ENCODE measurements at places on chromosomes 11 and 22. TPM values are rescaled to one million over a fixed set of nuclear protein-coding genes. Genes with fewer than 3 reads are reported as not detected.
A peak's percentile ranks its signal among the peaks of the same experiment; 100 is the strongest.

GRCh38 chr22:49815641-49816091 is 12.0 kb downstream of the BRD1 start:
- no peak for DNase-seq

DNA sequence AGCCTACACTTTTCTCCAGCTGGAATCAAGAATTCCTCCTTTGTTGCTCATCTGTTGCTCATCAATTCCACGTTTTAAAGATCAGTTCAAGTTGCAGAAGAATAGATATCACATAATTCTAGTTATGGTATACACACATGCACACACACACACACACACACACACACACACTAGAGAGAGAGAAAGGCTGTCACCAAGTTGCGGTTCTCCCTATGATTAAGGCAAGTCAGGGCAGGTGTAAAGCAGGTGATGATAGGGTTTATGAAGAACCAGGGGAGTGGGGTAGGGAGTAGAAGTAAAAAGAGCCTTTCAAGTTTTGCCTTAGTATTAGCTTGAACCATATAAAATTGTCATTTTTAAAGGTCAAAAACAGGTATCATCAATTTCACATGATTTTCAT is 31.7 kb upstream of the TMPRSS4 start:
- DNase-seq, result no peak

DNA sequence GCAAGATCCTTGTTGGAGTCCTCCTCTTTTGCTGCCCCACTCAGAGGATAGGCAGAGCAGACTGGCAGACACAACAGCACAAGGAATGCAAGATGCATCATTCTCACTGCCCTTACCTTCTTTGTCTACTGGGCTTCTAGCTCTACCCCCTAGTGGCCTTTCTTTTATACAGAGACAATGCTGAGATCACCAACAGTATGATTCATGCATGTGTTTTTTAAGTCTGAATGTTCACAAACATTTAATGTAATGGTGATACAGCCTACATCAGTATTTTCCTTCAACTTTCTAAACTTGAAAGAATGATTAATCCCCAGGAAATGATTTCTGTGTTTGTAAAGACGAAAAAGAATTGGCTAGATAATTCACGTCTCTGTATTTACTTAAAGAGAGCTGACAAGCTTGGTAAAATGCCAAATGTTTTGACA is at the start of gene MMP10:
MMP10 (minus strand) TSS at position 138 of the 428 bp plus-strand sequence; CDS start at position 101, 37 bp downstream.
- no peak for DNase-seq

DNA sequence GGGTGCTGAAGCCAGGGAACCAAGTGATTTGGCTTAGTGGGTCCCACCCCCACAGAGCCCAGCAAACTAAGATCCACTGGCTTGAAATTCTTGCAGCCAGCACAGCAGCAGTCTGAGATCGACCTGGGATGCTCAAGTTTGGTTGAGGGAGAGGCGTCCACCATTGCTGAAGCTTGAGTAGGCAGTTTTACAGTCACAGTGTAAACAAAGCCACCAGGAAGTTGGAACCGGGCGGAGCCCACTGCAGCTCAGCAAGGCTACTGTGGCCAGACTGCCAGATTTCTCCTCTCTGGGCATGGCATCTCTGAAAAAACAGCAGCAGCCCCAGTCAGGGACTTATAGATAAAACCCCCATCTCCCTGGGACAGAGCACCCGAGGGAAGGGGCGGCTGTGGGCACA is 424.1 kb upstream of the TENM4 start:
- no peak for DNase-seq

DNA sequence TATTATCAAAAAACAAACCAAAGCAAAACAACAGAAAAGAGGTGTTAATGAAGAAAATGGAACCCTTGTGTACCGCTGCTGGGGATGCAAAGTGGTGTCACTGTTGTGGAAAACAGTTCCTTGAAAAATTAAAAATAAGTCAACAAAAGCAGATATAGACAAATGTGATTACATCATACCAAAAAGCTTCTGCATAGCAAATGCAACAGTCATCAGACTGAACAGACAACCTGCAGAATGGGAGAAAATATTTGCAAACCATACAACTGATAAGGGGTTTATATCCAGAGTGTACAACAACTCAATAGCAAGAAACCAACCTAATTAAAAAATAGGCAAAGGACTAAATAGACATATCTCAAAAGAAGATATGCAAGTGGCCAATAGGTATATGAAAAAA is 22.9 kb upstream of the CARS1 start:
- no peak for DNase-seq

DNA sequence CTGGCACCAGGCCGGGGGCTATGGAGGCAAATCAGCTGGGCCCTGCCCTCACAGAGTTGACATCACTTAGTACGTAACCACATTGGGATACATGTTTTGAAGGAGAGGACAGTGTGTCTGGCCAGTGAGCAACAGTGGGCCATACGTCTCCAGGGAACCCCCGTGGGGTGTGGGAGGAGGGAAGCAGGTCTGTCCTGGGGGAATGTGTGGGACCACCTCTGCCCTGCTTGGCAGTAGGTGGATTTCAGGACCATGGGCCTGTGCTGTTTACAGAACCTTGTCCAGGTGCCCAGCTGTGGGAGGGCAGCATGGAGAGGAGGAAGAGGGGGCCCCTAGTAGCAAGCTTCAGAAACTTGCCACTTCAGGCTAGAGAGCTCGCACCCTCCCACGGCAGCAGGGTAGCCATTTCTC is 21.0 kb downstream of the P2RY2 start:
- no peak for DNase-seq

DNA sequence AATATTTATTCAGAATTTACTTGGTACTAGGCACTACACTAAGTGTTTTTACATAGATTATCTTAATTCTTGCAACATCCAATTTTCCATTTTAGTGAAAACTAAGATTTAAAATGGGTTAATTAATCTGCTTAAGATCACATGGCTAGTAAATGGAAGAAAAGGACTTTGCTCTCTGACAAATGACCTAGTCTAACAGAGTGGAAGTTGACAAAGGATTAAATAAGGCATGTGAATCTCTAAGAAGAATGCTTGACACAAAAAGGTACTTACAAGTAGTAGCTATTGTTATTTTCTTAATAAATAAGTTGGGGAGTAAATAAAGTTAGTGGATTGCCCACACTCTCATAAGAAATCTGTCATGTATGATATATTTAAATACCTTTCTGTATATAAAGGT is 584.8 kb downstream of the DLG2 start:
- DNase-seq, result no peak

DNA sequence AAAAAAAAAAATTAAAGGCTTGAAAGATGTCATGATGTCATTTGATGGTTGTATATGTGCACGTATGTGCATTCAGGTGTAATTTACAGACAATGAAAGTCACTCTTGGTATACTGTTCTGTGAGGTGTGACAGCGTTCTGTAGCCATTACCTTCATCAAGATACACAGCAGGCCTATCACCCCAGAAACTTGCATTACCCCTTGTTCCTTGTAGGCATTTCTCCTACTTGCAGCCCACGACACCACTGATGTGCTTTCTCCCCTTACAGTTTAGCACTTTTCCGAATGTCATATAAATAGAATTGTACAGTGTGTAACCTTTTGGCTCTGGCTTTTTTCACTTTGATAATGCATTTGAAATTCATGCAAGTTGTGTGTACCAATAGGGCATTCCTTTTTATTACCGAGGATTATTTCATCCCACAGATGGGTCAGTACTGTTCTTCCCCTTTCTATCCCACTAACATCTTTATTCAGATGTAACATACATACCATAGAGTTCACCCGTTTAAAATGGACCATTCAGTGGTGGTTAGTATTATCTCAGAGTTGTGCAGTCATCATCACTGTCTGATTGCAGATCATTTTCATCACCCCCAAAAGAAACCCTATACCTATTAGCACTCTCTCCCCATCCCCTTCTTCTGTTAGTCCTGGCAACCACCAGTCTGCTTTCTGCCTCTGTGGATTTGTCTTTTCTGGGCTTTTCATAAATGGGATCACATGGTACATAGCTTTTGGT is 30.3 kb downstream of the BCR start:
- no peak for DNase-seq

PRR33 gene
- total RNA-seq, result 5.8 TPM

- DNase-seq, result no peak
Observed at GRCh38 chr22:29312218-29313125, 3.0 kb downstream of the RASL10A start.

DNA sequence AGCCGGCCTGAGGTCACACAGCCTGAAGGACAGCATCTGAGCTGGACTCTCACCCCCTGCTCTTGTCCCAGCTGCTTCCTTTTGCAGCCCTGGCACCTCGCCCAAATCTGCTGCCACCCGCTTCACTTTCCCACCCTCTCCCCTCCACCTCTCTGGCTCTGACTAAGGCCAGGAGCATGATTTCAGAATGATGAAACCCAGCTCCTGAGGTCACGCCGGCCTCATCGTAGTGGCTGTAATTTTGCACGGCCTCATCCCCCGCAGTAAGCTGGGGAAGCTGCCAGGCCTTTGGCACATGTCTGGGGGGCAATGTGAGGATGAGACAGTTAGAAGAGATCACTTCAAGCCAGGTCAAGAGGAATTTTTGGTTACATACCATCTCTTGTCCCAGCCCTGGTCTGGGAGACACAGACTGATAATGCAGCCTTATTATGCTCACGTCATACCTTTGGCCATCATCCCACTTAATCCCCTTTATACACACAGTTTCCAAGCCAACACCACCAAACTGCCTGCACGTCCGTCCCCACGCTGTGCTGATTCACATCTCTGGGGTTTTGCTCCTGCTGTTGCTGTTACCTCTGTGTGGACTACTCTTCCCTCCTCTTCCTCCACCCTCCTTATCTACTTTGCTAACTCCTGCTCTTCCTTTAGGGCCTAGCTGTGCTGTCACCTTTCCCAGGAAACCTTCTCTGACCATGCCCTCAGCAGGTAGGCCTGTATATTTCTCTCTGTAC is 58.1 kb downstream of the CHRDL2 start:
- peak; percentile 87 for DNase-seq

DNA sequence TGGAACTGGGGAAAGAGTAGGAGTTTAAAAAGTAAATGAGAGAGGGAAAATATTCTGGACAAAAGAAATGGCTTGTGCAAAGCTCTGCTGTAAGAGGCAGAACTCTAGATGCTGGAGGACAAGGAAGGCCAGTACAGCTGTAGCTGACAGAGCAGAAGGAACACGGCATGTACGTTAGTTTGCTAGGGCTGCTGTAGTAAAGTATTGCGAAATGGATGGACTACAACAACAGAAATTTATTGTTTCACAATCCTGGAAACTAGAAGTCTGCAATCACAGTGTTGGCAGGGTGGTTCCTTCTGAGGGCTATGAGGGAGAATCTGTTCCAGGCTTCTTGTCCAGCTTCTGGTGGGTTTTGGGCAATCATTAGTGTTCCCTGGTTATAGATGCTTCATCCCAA is 454.4 kb downstream of the NTM start:
- DNase-seq, result no peak

DNA sequence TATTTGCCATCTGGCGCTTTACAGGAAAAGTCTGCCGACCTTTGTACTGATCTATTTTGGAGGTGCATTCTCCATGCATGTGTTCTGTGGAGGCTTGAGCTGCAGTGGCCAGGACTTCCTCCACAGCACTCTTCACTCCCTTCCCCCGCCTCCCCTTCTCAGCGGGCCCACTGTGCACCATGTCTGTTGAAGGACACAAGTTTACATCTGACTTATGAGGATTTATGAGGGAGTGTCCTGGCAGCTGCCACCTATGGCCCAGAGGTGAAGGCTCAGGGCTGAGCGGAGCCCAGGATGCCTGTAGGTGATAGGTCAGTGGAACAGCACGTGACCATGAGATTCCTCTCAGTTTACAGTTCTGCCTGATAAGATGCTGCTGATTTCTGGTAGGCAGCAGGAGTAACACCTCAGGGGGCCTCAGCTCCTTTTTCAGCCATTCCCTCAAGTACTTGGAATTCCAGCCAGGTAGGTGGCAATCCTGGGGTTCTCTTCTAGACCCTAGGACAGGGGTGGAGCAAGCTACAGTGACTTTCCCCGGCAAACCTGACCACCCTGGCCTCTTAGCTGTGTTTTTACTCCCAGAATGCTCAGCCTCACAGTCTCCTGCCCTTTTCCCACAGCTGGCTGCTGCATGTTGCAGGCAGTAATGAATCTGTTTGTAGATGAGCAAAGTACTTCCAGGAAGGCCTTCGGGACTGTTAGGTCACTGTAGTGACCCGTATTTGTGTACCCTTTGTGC is 59.9 kb downstream of the PPFIBP2 start:
- no peak for DNase-seq

DNA sequence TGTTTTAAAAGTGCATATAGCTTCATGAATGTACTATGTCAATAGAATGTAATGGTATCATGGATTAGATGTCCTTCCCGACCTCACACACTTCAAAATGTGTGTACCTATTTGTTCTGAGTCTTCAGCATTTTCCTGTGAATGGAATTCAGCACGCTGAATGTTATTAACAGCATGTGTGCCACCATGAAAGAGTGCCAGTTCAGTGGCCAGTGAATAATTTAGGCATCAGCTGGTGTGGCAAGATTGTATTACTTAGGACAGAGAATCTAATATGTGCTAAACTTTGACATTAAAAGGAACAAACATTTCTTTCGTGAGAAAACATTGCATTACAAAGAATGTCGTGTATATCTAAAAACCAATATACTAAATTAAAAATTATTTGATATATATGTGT is 46.4 kb downstream of the HIPK3 start:
- no peak for DNase-seq

DNA sequence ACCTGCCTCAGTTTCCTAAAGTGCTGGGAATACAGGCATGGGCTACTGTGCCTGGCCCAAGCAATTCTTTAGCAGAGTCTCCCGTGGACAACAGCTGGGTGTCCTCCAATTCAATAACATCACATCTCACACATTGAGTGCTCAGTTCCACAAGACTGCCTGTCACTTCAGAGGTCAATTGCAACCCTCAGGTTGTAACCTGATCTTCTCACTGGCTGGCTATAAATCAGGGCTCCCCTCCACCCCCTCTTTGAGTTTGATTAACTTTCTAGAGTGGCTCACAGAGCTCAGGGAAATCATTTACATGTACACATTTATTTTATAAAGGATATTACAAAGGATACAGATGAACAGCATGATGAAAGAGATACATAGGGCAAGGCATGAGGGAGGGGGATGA is 68.1 kb downstream of the MCHR1 start:
- no peak for DNase-seq

GRCh38 chr22:44037519-44038375 is 13.6 kb downstream of the PARVB start:
- DNase-seq, result no peak

DNA sequence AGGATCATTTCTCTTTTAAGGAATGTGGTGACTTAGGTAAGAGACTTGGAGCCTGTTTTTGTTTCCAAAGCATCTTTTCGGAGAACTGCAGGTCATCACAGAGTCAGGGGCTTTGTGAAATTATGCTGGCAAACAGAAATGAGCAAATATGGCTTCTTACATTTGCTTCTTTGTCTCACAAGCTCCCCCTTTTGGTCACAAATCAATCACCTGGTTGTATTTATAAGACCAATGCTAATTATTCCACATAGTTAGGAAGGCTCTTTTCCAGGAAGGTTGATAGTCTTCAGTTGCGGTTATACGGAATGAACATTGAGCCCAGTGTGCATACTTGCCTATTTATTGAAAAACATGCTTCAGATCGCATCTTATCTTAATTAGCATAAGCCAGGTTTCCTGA is 34.6 kb upstream of the CEP126 start:
- no peak for DNase-seq

BTBD18 gene
- not detected for total RNA-seq
